Peyer's patch (tissue), 4 donors: ENCODE measurements at places on chromosomes 2 and 18. TPM values are rescaled to one million over a fixed set of nuclear protein-coding genes. Genes with fewer than 3 reads are reported as not detected.

- H3K27me3 ChIP-seq: no peaks in the 10 kb centered on the region
- H3K27ac ChIP-seq: no peak overlapping the region
- DNase-seq: no peak
- H3K36me3 ChIP-seq: no peaks in the 10 kb centered on the region
These were observed 39.4 kb upstream of the ASB1 start for GRCh38 chr2:238387332-238387731.

GRCh38 chr2:105391058-105391627, 7.7 kb downstream of the FHL2 start:
- H3K4me3 ChIP-seq: no peak overlapping the region
- no peaks in the 10 kb centered on the region for H3K36me3 ChIP-seq
- no peak for DNase-seq

DNA sequence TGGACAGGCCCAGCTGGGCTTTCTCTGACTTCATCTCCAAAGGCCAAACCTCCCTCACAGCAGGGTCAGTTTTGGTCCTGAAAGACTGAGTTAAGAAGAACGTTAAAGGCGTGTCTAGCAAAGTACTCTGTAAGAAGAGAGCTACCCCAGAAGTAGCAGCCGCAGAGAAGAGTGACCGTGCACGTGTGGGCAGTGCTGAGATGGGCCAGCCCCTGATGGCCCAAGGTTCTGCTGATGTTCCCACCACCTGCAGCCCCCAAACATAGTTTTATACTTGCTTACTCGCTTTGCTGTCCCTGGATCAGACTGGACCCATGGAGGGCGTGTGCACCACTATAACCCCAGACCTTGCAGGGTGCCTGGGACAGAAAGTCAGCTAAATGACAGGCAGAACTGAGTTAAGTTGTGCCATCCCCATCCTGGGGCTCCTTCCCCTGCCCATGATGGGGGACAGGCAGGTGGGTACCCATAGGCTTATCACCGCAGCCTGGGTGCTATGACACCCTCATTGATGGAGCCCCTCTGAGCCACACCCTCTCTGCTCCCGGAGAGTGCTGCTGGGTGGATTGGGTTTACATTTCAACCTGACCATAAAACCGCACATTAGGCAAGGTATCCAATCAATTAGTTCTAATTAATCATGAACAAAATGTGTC, 367.3 kb upstream of the HS6ST1 start:
- no peak for DNase-seq
- H3K27ac ChIP-seq: no peak overlapping the region
- H3K4me1 ChIP-seq: no peaks in the 10 kb centered on the region
- H3K4me3 ChIP-seq: no peak overlapping the region
- H3K27me3 ChIP-seq: no peaks in the 10 kb centered on the region

The MC5R gene
- total RNA-seq: not detected

The TIA1 gene
- 229 TPM for total RNA-seq
